ENCODE measurements at places on chromosomes 1 and 21.

DNA sequence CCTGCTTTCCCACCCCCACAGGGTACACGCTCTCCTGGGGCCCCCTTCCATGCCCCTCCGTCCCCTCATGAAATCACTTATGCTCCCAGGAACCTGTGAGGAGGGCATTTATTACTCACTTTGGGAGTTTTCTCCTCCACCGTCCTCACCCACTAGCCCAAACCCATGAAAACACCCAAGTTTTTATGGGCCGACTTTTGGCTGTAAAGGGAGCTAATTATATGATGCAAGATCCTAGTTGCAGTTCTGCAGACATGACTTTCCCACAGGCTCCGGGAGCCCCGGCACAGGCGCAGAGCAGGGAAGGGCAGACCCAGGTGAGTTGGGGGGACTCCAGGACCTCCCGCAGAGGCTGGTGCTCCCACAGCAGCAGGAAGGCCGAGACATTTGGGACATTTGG lies 29.7 kb downstream of the EPHA2 start:
- peaks cover 45% of the 10 kb centered on the region for H3K36me3 ChIP-seq
- H3K27me3 ChIP-seq: no peaks in the 10 kb centered on the region
- H3K4me1 ChIP-seq: peaks cover 5% of the 10 kb centered on the region
- no peak overlapping the region for H3K4me3 ChIP-seq

GRCh38 chr21:22535630-22536029 lies 1537.4 kb downstream of the NCAM2 start:
- no peaks in the 10 kb centered on the region for H3K36me3 ChIP-seq
- no peak for DNase-seq
- no peak overlapping the region for H3K27ac ChIP-seq
- no peak overlapping the region for H3K4me3 ChIP-seq

GRCh38 chr1:226496453-226497015 lies 52.0 kb upstream of the STUM start:
- peaks cover 4% of the 10 kb centered on the region for H3K4me1 ChIP-seq
- H3K4me3 ChIP-seq: no peak overlapping the region
- H3K27me3 ChIP-seq: no peaks in the 10 kb centered on the region
- no peaks in the 10 kb centered on the region for H3K36me3 ChIP-seq
- no peak for DNase-seq
- H3K27ac ChIP-seq: no peak overlapping the region

DNA sequence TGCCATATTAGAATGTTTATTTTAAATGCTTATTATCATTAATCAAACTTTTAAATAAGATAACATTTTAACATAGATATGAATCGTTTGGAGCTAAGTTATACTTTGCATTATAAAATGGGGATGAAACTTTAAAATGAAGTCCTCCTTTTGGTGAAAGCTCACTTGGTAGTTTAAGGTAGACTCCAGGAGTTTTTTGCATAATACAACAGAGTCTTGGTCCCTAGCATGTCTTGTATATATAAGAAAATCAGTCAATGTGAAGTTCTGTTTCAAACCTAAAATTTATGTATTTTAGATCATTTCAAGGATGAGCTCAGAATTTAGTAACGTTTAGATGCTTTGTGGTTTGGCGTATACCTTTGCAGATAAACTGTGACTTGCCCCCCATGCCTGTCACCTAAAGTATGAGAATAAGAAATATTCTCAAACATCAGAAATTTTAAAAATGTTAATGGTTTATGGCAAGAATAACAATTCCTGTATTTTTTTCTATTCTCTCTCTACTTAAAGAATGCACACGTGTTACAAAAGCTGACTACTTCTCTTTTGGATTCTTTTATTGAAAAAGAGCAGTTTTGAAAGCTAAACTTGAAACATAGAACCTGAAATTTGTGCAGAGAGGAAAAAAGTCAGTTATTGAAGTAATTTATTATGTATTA lies 3.8 kb downstream of the NFIA start:
- H3K27ac ChIP-seq: no peak overlapping the region
- H3K4me3 ChIP-seq: no peak overlapping the region
- H3K4me1 ChIP-seq: no peaks in the 10 kb centered on the region
- DNase-seq: no peak
- peaks cover 17% of the 10 kb centered on the region for H3K27me3 ChIP-seq
- no peaks in the 10 kb centered on the region for H3K36me3 ChIP-seq

DNA sequence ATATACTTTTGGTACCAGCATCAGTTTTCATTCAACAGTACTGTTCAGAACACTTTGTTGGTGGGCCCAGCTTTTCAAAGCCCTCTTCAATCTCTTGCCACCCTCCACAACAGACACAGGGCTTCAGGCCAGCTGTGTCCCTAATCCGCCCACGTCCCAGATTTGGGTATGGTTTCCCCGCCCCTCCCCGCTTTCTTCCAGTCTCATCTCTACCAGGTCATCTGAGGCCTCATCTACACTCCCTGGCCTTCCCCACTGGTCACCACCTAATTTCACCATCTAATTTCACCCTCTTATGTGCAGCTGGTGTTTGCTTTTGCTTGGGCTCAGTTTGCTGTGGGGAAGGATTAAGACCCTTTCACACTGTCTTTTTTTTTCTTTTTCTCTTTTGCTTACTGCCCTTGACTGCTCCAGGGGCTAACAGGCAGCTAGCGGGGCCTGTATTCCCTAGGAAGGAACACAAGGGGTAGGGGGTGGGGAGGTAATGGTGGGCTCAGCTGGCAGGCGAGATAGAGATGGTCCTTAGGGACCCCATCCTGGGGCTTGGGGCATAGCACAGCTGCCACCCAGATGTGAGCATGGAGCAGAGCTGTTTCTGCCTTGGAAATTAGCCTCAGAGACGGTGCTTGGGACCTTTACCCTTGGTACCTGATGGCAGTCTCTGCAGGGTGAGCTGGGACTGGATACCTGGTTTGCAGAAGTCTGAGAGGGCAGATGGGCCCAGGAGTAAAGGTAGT lies 3.8 kb upstream of the EPB41 start:
- H3K27ac ChIP-seq: no peak overlapping the region
- no peaks in the 10 kb centered on the region for H3K36me3 ChIP-seq
- H3K4me3 ChIP-seq: no peak overlapping the region

DNA sequence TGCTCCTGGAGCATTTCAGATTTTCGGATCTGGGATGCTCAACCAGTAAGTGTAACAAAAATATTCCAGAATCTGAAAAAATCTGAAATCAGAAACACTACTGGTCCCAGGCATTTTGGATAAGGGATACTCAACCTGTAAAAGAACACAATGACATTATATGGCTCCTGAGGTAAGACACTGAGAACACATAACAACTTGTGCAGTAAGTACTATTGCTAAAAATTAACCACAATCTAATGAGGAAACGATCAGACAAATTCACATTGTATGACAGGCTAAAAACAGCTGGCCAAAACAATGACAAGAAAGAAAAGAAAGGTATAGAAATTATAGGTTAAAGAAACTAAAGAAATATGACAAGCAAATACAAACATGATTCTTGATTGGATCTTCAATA lies 54.9 kb downstream of the LTN1 start:
- no peak overlapping the region for H3K27ac ChIP-seq
- no peaks in the 10 kb centered on the region for H3K36me3 ChIP-seq
- H3K4me3 ChIP-seq: no peak overlapping the region
- DNase-seq: no peak
- no peaks in the 10 kb centered on the region for H3K4me1 ChIP-seq

DNA sequence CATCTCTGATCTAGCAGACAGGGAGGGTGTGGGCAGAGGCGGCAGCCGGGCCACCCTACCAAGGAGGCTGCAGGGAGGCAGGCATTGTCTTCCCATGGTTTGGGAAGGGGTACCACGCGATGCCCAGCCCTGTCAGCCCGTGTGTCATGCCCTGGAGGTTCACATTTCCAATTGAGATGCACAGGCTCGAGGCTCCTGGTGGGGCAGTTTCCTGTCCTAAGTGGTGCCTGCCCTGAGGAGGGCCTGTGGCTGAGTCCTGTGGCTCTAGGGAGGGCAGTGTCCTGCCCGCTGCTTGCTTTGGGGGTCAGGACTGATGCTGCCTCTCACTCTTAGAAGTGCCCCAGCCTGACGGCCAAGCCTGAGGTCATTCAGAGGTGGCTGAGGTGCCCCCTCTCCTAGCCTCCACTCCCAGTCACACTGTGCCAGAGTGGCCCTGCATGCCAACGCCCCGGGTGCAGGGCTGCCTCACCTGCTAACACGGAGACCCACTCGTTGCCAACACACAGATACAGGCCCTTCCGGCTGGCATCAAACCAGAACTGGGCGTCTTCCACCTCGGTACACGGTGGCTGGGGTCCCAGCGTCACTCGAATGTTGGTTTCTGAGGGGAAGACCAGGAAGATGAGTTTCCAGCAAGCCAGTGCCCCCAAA lies 11.9 kb downstream of the KRTAP10-1 start:
- no peak overlapping the region for H3K27ac ChIP-seq
- no peaks in the 10 kb centered on the region for H3K36me3 ChIP-seq
- no peaks in the 10 kb centered on the region for H3K27me3 ChIP-seq
- DNase-seq: no peak

DNA sequence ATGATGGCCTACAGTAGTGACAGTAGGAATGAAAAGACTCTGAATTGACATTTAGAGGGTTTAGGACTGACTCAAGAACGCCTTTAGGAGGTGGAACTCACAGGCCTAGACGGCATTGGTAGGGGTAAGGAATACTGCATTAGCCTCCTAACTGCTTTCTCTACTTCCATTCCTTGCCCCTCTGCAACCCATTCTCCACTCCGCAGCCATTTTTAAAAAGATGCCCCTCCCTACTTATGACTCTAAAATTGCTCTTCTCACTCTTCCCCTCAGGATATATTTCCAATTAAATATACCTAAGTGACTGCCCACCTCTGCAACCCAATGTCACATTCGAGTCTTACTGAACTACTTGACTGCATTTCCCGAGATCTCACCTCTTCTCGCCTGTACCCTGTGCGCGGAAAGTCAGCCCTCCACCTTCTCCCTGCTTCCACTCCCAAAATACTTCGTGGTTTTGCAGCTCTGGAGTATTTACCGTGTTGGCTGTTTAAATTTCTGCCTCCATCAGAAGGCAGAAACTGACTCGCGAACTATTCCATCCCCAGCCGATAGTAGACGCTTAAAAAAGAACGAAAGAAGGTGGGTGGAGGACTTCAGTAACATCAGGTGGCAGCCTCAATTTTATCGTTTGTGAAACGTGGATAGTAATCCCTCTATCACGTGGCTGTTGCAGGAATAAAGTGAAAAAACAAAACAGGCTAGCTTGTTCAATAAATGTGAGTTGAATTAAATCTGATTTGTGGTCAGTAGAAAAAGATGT lies 1.1 kb upstream of the YBX1 start:
- H3K4me3 ChIP-seq: peak overlapping the region; percentile 99
- no peak overlapping the region for H3K27ac ChIP-seq
- peaks cover 3% of the 10 kb centered on the region for H3K36me3 ChIP-seq
- H3K4me1 ChIP-seq: no peaks in the 10 kb centered on the region
- DNase-seq: no peak
- no peaks in the 10 kb centered on the region for H3K27me3 ChIP-seq

GRCh38 chr1:228001738-228002535 lies 4.9 kb upstream of the WNT3A start:
- peaks cover 33% of the 10 kb centered on the region for H3K27me3 ChIP-seq
- no peaks in the 10 kb centered on the region for H3K36me3 ChIP-seq

- H3K4me1 ChIP-seq: no peaks in the 10 kb centered on the region
- H3K27me3 ChIP-seq: no peaks in the 10 kb centered on the region
- no peak for DNase-seq
Observed at GRCh38 chr1:162391790-162392563, 10.4 kb downstream of the C1orf226 start.

GRCh38 chr1:245377854-245378253 lies 223.1 kb downstream of the KIF26B start:
- peaks cover 9% of the 10 kb centered on the region for H3K4me1 ChIP-seq
- H3K36me3 ChIP-seq: no peaks in the 10 kb centered on the region
- no peaks in the 10 kb centered on the region for H3K27me3 ChIP-seq
- DNase-seq: no peak
- H3K27ac ChIP-seq: no peak overlapping the region

GRCh38 chr1:244968471-244968871 lies 104.1 kb upstream of the HNRNPU start:
- no peak overlapping the region for H3K27ac ChIP-seq
- no peaks in the 10 kb centered on the region for H3K4me1 ChIP-seq
- H3K27me3 ChIP-seq: no peaks in the 10 kb centered on the region
- no peak overlapping the region for H3K4me3 ChIP-seq
- no peak for DNase-seq

- DNase-seq: peak; percentile 7
- H3K27me3 ChIP-seq: no peaks in the 10 kb centered on the region
- no peaks in the 10 kb centered on the region for H3K36me3 ChIP-seq
- H3K4me1 ChIP-seq: peaks cover 2% of the 10 kb centered on the region
- H3K27ac ChIP-seq: no peak overlapping the region
Observed at GRCh38 chr1:59393211-59394180, 96.6 kb downstream of the FGGY start.

DNA sequence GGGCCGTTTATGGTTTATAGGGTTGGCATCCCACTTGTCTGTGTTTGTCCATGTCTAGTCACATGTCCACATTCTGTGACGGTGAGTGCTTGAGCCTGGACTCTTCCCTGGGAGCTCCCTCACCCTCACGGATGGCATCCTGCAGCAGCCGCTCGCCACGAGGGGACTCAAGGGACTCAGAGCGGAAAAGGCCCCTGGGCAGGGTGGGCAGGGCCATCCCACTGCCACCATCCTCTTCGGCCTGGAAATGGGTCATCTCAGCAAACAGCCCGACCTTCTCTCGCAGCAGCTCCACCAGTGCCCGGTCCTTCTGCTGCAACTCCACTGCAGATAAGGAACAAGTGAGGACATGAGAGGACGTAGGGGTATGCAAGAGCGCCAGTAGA lies 11.1 kb downstream of the RXFP4 start:
- no peaks in the 10 kb centered on the region for H3K27me3 ChIP-seq
- no peak for DNase-seq
- no peak overlapping the region for H3K27ac ChIP-seq
- H3K36me3 ChIP-seq: peaks cover 34% of the 10 kb centered on the region
- no peak overlapping the region for H3K4me3 ChIP-seq
- no peaks in the 10 kb centered on the region for H3K4me1 ChIP-seq

GRCh38 chr1:245325922-245326795 lies 171.4 kb downstream of the KIF26B start:
- H3K27ac ChIP-seq: no peak overlapping the region
- no peak for DNase-seq
- H3K4me1 ChIP-seq: no peaks in the 10 kb centered on the region
- H3K4me3 ChIP-seq: no peak overlapping the region
- H3K36me3 ChIP-seq: no peaks in the 10 kb centered on the region
- H3K27me3 ChIP-seq: no peaks in the 10 kb centered on the region

DNA sequence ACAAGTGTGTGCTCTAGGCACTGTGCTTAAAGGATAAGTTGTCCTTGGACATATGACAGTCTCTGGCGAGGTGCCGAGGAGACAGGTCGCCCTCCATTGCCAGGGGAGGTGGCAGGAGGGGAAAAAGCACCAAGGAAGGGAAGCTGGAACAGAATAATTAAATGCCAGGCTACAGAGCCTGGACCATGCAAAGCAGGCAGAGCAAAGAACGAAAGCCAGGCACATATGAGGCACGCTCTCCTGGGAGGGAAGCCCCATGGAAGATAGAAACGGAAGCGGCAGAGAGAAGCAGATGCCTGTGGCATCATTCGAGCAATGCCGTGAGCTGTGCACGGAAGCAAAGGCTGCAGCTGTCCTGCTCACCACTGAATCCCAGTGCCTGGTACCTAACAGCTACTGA lies 91.2 kb downstream of the JAK1 start:
- H3K4me1 ChIP-seq: no peaks in the 10 kb centered on the region
- H3K4me3 ChIP-seq: no peak overlapping the region
- no peaks in the 10 kb centered on the region for H3K27me3 ChIP-seq
- no peak for DNase-seq

- no peak overlapping the region for H3K4me3 ChIP-seq
- no peak for DNase-seq
- H3K27me3 ChIP-seq: no peaks in the 10 kb centered on the region
- no peaks in the 10 kb centered on the region for H3K4me1 ChIP-seq
- H3K27ac ChIP-seq: no peak overlapping the region
Observed at GRCh38 chr1:35443768-35444518, 113.3 kb downstream of the KIAA0319L start.
